MV-4-11 (cell line): ENCODE measurements at places on chromosomes 16 and 17.

GRCh38 chr16:47096297-47096696 lies 47.4 kb downstream of the NETO2 start:
- DNase-seq, result no peak

- no peak for DNase-seq
These were observed 29.2 kb upstream of the EFCAB3 start for GRCh38 chr17:62351176-62351575.

DNA sequence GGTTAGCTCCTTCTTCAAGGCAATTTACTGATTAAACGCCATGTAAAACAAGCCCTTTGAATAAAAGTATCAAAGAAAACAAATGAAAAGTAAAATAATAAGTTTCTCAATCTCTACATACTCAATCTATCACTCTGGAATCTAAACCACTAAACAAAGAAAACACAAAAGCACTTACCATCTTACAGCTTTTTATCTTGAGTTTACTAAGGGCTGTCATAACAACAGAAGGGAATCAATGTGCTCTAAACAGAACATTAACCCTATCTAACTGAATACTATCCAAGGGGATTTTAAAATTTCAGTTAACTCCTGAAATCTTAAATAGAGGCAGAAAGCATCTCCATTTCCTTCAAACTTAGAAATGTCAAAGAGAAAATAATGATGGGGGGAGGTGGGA lies 3.4 kb downstream of the SKA2 start:
- no peak for DNase-seq

DNA sequence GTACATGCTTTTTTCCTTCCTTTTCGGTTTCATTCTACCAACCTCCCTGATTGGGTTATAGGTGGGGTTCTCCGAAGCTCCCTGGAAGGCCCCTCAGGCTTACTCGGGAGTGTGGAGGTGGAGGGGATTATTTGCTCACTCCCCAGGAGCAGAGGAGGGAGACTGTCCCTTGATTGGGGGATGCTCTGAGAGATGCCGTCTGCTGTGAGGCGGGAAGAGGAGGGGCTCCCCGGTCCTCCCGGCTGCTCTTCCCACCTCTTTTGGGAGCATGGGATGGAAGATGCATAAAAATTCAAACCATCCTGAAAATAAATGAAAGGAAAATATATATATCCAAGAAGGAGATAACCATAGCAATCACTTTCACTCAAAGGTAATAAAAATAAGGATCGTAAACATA lies 16.1 kb upstream of the RPTOR start:
- DNase-seq, result no peak

GRCh38 chr17:2444382-2444781 lies 43.5 kb upstream of the MNT start:
- DNase-seq, result no peak

DNA sequence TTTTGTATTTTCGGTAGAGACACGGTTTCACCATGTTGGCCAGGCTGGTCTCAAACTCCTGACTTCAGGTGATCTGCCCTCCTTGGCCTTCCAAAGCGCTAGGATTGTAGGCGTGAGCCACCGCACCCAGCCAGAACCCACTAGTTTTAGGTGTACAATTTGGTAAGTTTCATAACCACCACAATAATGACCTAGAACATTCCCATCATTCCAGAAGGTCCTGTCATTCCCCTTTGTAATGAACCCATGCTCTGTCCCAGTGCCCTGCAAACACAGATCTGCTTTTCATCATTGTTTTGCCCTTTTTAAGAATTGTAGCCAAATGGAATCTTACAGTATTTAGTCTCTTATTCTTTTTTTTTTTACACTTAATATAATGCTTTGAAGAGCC lies 35.6 kb upstream of the IRF8 start:
- DNase-seq, result no peak

DNA sequence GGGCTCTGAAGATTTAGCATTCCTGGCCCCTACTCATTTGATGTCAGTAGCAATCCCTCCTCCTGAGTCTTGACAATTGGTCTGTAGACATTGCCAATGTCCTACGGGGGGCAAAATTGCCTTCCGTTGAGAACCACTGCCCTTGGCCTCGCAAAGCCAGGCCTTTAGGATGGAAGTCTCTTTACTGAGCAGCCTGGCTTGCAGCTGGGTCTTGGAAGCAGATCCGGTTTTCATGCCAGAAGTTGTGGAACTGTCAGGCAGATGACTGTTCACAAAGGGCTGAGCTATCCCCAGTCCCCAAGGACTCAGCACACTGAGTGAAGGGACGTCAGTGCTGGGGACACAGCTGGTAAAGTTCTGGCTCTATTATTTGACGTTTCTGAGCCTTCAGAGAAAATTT lies 83.2 kb downstream of the WSCD1 start:
- no peak for DNase-seq

- no peak for DNase-seq
These were observed 406.2 kb upstream of the PSMD7 start for GRCh38 chr16:73890186-73891128.

- peak; percentile 70 for DNase-seq
These were observed 569 bp upstream of the RABEP2 start for GRCh38 chr16:28925386-28926228.
